CD14-positive monocyte (primary cell): ENCODE measurements at places on chromosomes 5 and 9. TPM values are rescaled to one million over a fixed set of nuclear protein-coding genes. Genes with fewer than 3 reads are reported as not detected.
A peak's percentile ranks its signal among the peaks of the same experiment; 100 is the strongest.

Gene C9orf50
- polyA plus RNA-seq: not detected

Gene PPIC
- polyA plus RNA-seq: not detected in 2 replicates

Gene ATP10B
- polyA plus RNA-seq: not detected in 2 replicates

- peak overlapping the region; percentile 75 for H3K27ac ChIP-seq
- H3K4me3 ChIP-seq: peak overlapping the region; percentile 63
- peaks cover 41% of the 10 kb centered on the region for H3K4me1 ChIP-seq
- H3K27me3 ChIP-seq: no peaks in the 10 kb centered on the region
Observed at GRCh38 chr9:123834889-123835562, 94.9 kb downstream of the DENND1A start.

DNA sequence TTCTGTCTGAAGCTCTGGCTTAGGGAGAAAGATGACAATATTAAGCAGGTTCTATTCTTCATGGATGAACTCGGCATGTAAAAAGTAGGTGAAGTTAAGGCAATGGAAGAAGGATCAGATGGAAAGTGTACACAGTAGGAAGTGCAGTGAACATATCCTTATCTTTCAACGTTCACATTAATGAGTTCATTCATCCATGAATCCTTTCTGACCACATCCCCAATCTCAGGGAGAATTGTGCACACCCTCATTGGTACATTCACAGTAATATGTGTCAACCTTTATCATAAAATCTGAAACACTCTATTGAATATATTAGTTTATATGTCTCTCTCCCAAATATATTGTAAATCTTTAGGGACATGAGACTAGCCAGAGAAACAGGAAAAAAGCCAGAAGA, 5.5 kb downstream of the GIN1 start:
- H3K4me1 ChIP-seq: peaks cover 3% of the 10 kb centered on the region
- no peak overlapping the region for H3K27ac ChIP-seq
- no peaks in the 10 kb centered on the region for H3K27me3 ChIP-seq
- H3K4me3 ChIP-seq: no peak overlapping the region

GRCh38 chr9:21616082-21616778, 134.1 kb upstream of the IFNE start:
- no peaks in the 10 kb centered on the region for H3K4me1 ChIP-seq
- no peak overlapping the region for H3K27ac ChIP-seq
- H3K36me3 ChIP-seq: no peaks in the 10 kb centered on the region
- no peak overlapping the region for H3K4me3 ChIP-seq
- no peak for DNase-seq

- no peaks in the 10 kb centered on the region for H3K27me3 ChIP-seq
- no peak overlapping the region for H3K27ac ChIP-seq
- H3K4me1 ChIP-seq: peaks cover 13% of the 10 kb centered on the region
- DNase-seq: no peak
- no peaks in the 10 kb centered on the region for H3K36me3 ChIP-seq
- H3K4me3 ChIP-seq: no peak overlapping the region
Observed at GRCh38 chr5:167794121-167794520, 497.3 kb upstream of the WWC1 start.

DNA sequence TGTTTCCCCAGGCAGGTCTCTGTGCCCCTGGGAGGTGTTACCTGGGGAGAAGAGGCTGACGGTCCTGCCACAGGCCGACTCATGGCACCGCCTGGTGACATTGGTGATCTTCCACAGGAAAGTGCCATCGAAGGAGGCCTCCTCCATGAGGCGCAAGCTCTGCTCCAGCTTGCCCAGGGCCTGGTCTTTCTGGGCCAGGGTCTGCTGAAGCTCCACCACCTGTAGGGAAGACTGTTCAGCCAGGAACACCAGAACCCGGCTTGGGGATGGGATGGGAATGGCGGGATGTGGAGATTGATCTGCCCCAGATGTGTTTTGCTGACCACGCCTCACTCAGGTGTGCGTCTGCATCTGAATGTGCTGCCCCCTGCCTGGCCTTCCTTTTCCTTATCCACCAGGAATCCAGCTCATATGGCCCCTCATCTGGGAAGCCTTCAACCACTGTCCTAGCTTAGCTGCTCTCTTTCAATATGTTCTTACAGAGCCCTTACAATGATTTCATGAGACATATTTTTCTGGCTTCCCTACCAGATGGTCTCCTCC, 15.2 kb downstream of the TRAF1 start:
- no peak overlapping the region for H3K27ac ChIP-seq
- no peak overlapping the region for H3K4me3 ChIP-seq
- H3K27me3 ChIP-seq: no peaks in the 10 kb centered on the region

DNA sequence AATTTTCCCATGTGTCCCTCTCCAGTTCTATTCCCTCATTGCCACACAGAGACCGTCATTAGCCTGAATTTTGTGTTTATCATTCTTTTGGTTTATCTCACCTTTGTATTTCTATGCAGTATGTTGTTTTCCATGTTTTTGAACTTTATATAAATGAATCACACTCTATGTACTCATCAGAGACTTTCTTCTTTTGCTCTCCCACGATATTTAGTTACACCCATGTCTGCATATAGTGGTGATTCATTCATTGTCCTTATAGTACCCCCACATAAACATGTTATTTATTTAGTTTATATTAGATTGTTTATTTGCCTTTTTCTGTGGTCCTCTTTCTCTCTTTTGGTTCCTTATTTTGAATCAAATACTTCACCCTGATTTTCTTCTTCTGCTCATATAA, 199.7 kb downstream of the FSTL4 start:
- no peak overlapping the region for H3K4me3 ChIP-seq
- H3K27me3 ChIP-seq: peaks cover 4% of the 10 kb centered on the region
- no peak overlapping the region for H3K27ac ChIP-seq
- no peaks in the 10 kb centered on the region for H3K36me3 ChIP-seq
- no peaks in the 10 kb centered on the region for H3K4me1 ChIP-seq

- no peak overlapping the region for H3K4me3 ChIP-seq
- H3K4me1 ChIP-seq: peaks cover 10% of the 10 kb centered on the region
- no peaks in the 10 kb centered on the region for H3K36me3 ChIP-seq
Observed at GRCh38 chr5:168583742-168584482, 4.7 kb upstream of the PANK3 start.

- DNase-seq: no peak
- no peak overlapping the region for H3K27ac ChIP-seq
- H3K36me3 ChIP-seq: peaks cover 47% of the 10 kb centered on the region
- no peak overlapping the region for H3K4me3 ChIP-seq
- H3K27me3 ChIP-seq: no peaks in the 10 kb centered on the region
- H3K4me1 ChIP-seq: peaks cover 13% of the 10 kb centered on the region
Observed at GRCh38 chr9:126424511-126424910, 97.9 kb downstream of the MVB12B start.

DNA sequence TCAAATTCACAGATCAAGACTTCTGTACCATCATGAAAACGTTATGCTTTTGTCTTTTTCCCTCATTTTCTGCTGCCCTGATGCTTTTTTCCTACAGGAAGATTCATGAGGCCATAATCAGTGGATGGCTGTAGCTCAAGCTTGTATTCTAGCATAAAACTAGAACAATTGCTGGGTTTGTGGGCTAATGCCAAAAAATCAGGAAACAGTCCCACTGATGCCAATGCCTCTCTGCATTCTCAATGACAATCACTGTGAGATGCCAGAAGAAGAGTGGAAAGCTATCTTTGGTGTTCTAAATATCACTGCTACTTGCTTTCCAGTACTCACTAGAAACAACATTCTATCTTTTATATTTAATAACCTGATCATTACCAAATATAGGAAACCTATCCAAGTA, 33.3 kb upstream of the FAM170A start:
- H3K4me1 ChIP-seq: no peaks in the 10 kb centered on the region
- H3K27me3 ChIP-seq: no peaks in the 10 kb centered on the region
- no peak overlapping the region for H3K4me3 ChIP-seq
- no peaks in the 10 kb centered on the region for H3K36me3 ChIP-seq
- no peak overlapping the region for H3K27ac ChIP-seq

- no peaks in the 10 kb centered on the region for H3K36me3 ChIP-seq
- no peak overlapping the region for H3K4me3 ChIP-seq
- H3K4me1 ChIP-seq: peaks cover 18% of the 10 kb centered on the region
Observed at GRCh38 chr9:136605988-136606660, 56.6 kb upstream of the EGFL7 start.

DNA sequence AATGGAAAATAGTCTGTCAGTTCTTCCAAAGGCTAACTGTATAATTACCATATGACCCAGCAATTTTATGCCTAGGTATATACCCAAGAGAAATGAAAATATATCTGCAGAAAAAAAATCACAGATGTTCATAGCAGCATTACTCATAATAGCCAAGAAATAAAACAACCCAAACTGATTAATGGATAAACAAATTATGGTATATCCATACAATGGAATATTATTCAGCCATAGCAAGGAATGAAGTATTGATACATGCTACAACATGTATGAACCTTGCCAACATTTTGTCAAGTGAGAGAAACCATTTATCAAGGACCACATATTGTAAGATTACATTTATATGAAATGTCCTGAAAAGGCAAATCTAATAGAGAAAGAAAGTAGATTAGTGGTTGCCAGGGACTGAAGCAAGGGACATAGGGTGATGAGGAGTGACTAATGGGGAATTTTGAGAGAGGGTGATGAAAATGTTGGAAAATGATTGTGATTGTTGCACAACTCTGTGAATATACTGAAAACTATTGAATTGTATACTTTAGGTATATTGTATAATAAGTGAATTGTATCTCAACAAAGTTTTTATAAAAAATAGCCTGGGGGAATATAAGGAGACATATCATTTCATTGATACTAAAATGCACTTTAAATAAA, 114.4 kb downstream of the PBX3 start:
- DNase-seq: no peak
- H3K4me3 ChIP-seq: no peak overlapping the region
- no peaks in the 10 kb centered on the region for H3K4me1 ChIP-seq
- no peaks in the 10 kb centered on the region for H3K27me3 ChIP-seq

DNA sequence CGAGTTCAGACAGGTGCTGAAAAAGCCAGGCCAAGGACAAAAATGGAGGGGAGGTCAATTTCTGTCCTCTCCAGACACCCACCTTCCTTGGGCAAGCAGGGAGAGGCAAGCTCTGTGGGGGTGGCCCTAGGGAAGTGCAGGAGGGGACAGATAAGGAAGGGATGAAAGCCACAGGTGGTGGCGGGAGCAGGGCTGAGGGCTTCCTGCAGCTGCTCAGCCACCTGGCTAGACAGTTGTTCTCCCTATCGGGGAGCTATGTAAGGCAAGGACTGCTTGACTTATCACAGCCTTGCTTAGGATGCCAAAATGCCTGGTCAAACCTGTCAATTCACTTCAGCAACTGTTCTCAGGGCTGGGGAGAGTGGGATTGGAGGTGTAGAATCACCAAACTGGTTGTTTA, 266.1 kb downstream of the ZSWIM6 start:
- no peak overlapping the region for H3K4me3 ChIP-seq
- DNase-seq: no peak
- H3K27ac ChIP-seq: no peak overlapping the region
- H3K27me3 ChIP-seq: no peaks in the 10 kb centered on the region

DNA sequence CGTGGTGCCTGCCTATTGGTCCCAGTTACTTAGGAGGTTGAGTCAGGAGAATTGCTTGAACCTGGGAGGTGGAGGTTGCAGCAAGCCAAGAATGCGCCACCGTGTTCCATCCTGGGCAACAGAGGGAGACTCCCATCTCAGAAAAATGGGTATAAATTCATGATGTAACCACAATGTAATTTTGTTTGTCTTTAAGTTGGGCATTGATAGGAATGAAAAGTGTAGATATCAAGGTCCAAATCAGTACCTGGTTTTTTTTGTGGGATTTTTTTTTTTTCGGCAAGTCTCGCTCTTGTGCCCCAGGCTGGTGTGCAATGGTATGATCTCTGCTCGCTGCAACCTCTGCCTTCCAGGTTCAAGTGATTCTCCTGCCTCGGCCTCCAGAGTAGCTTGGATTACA, 7.4 kb downstream of the NPM1 start:
- no peak overlapping the region for H3K27ac ChIP-seq
- DNase-seq: no peak
- H3K27me3 ChIP-seq: no peaks in the 10 kb centered on the region

GRCh38 chr5:28275931-28276330, 1237.5 kb upstream of the CDH9 start:
- H3K4me3 ChIP-seq: no peak overlapping the region
- no peaks in the 10 kb centered on the region for H3K4me1 ChIP-seq

DNA sequence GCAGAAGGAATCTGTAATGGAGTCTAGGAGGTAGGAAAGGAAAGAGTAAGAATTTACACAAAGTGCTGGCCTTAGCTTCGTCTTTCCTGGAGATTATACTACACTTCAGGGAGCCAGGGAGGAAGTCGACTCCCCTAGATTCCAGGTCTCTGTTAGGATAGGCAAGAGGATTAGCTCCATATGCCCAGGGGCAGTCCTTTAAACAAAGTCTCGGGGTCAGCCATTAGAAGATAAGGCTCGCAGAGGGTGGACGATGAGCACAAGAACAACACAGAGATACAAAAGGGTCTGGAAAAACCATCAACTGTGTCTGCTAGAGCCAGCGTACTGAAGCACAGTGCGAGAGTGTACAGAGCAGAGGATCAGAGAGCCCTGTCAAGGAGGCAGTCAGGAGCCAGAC, 344.7 kb upstream of the TNC start:
- H3K36me3 ChIP-seq: no peaks in the 10 kb centered on the region
- H3K4me1 ChIP-seq: no peaks in the 10 kb centered on the region
- H3K27me3 ChIP-seq: no peaks in the 10 kb centered on the region
- H3K27ac ChIP-seq: no peak overlapping the region
- no peak overlapping the region for H3K4me3 ChIP-seq
- no peak for DNase-seq

GRCh38 chr9:36897478-36897877, 136.6 kb downstream of the PAX5 start:
- no peak for DNase-seq
- no peak overlapping the region for H3K4me3 ChIP-seq
- no peaks in the 10 kb centered on the region for H3K36me3 ChIP-seq
- H3K27ac ChIP-seq: no peak overlapping the region
- H3K4me1 ChIP-seq: no peaks in the 10 kb centered on the region

- no peak overlapping the region for H3K4me3 ChIP-seq
- no peaks in the 10 kb centered on the region for H3K36me3 ChIP-seq
- DNase-seq: no peak
- H3K4me1 ChIP-seq: no peaks in the 10 kb centered on the region
- H3K27ac ChIP-seq: no peak overlapping the region
- no peaks in the 10 kb centered on the region for H3K27me3 ChIP-seq
Observed at GRCh38 chr5:108661024-108661423, 86.7 kb upstream of the FER start.

GRCh38 chr5:106584268-106584667, 1086.5 kb downstream of the EFNA5 start:
- no peaks in the 10 kb centered on the region for H3K4me1 ChIP-seq
- no peaks in the 10 kb centered on the region for H3K27me3 ChIP-seq
- DNase-seq: no peak
- no peak overlapping the region for H3K27ac ChIP-seq
- H3K4me3 ChIP-seq: no peak overlapping the region
